ENCODE measurements at places on chromosomes 5 and 9.

DNA sequence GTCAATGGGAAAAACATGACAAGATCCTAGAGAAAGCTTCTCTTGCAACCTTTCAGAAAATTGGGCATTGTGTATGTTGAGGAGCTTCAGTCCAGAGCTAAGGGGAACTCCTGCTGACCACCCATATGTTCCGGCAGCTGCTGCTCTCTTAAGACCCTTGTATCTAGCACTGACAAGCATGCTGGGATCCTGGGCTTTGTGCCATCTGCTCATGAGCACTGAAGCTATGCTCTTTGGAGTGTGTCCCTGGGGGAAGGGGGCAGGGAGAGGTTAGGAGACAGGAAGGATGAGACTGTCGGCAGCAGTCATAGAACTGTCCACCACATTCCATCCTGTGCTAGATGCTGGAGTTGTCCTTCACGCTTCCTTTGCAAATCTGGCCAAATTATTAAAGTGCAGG lies 109.3 kb downstream of the JAKMIP2 start:
- no peak for DNase-seq

GRCh38 chr9:110065532-110065931 lies 142.4 kb downstream of the C9orf152 start:
- DNase-seq = no peak

- no peak for DNase-seq
Observed at GRCh38 chr9:118711843-118712242, 657.4 kb downstream of the BRINP1 start.

DNA sequence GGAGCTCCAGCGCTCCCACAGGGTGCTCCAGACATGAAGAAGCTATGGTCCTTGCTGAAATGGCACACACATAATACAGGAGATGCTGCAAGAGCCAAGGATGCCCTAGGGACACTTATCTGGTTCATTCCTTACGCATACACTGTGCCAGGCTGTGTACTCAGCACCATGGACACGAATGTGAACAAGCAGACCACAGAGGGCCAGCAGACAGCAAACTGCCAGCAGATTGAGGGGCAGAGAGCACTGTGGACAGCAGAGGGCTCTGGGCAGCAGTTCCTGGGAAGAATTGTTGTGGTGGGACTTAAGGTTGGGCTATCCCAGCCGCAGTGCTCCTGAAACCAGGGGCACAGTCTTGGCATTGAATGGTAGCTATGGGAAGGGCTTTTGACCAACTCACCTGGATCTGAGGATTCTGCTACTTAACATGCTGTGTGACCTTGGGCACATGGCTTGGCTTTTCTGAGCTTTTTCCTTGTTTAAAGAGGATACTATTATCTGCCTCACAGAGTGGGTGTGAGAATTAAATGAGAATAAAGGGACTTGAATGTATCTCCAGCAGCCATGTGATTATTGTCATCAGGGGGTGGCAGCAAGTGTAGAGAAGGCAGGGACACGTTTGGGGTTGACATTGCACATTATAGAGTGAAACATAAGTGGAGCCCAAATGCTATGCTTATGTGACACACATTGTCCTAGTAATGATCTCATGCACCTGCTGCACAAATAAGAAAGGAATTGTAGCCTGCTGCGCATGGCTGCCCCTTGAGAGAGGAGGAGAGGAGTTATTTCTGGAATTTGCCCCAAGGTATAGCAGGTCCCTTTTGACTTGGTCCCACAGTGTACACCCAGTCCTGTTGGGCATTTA lies 30.1 kb downstream of the PPARGC1B start:
- no peak for DNase-seq

DNA sequence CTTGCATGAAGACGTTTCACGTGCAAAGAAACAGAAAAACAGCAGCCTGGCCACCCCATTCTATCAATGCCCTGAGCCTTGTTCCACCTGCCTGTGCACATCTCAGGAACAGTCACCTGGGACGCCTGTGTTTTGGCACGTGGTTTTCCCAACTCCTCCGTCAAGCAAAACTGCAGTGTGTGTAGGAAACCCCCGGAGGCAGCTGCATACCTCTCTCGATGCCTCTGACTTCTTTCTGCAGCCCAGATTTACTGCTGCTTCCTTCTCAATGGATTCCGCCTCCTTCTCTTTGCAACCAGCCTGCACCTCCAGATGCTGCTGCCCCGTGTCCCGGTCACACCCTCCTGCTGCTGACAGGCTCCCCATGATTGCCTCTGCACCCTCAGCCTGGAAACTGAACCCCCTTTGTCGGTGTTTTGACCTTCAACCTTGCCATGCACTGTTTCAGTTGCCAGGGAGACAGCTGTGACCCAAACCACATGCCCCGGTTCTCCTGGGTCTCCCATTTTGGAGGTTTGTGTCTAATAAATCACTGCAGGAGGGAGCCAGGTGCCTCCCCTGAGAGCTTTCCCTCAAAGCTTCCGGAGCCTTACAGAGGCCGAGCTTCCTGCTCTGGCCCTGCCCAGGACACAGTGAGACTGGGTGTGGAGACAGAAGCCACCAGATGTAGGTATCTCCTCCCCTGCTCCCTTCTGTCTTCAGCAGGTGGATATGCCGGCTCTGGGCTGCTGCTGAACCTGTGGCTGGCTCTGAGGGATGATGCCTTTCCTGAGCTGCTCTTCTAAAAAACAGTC lies 395.5 kb upstream of the IRX1 start:
- DNase-seq = no peak

DNA sequence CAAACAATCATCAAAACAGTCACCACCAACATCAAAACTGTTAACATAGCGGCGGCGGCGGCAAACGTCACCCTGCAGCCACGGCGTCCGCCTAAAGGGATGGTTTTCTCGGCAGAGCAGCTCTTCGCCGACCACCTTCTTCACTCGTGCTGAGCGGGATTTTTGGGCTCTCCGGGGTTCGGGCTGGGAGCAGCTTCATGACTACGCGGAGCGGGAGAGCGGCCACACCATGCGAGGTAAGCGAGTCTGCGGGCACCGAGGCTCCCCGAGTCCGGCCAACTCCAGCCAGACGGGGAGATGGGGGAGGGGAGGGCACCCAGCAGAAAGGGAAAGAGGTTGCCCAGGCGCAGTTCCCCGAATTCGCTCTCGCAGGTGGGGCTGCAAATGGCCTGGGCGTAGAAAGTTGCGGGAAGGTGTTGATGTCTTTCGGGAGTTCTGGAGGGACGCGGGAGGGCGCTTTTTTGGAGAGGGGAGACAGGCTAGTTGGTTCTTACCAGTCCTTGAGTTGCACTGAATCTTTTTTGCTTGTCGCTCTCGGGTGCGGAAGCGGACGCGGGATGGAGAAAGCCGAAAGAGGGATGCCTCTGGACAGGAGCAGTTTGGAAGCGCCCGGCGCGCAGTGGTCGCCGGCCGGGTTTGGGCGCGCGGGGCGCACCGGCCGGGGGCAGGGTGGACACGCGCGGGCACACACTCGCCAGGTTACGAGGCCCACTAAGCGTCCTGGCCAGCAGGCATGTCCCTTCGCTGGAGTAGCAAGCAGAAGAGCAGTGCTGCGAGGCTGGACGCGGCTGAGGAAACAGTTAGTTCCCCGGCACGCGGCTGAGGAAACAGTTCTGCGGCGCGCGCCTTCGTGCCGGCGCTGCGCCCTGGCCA lies 849 bp downstream of the RORB start:
- no peak for DNase-seq

DNA sequence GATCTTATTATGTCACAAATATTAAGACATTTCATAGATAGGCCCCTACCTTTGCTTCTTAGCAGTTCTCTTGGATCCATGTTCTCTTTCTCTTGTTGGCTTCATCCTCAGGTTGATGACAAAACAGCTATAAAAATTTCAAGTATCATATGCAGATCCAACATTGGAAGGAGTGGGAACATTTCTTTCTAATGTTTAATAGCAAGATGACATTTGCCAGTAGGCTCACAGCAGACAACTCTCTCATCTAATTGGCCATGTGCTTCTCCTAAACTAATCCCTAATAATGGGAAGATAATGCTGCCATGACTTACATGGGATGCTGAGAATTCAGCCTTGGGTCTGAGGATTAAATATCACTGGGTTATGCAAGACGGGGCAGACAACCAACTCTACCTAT lies 485.5 kb upstream of the SEMA6A start:
- DNase-seq = no peak

DNA sequence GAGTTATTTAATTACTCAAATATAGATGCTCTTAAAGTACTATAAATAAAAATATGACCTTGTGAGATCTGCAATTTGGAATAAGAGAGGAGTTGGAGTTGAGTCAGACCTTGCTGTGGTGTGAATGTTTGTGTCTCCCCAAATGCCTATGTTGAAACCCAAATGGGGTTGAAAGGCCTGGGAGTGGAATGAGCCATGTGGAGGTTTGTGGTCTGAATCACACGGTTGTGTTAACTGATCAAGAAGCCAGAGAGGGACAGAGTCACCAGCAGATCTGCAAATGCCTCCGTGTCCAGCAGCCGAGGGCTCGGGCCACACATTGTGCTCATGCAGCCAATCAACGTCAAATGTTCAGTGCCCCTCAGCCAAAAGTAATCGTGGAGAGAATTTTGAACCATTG lies 404.4 kb downstream of the ICE1 start:
- DNase-seq = no peak

DNA sequence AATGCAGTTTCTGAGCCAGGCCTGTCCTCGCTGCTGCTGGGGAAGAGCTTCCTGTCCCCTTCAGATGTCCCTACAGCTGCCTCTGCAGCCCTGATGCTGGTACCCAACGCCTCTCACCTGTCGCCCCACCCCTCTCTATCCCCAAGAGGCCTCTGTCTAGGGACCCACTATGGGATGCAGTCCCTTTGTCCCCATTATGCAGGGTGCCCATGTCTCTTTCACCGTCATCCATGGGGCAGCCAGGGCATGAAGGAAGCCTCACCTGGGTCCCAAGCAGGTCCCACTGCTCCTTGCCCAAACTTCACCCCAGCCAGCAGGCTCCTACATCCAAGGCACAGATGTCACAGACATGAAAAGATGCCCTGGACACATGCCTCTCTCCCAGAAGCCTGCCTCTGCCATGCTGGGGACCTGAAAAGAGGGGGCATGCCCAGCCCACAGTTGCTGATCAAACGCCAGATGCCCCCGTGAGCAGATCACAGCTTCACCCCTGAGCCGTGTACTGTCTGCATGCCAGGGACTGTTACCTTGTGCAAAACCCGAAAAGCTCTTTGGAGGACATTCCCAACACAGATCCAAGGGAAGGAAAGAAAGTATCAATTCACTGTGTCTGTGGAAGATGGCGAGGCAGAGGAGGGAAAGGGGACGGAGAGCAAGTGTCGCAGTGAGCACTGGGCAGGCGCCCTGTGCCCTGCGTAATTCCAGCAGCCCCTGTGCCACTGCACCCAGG lies 81.0 kb downstream of the ADAMTS2 start:
- no peak for DNase-seq

- DNase-seq = no peak
Observed at GRCh38 chr5:158953929-158954534, 145.7 kb downstream of the EBF1 start.

GRCh38 chr9:70389621-70390266 lies 24.7 kb downstream of the KLF9 start:
- no peak for DNase-seq

DNA sequence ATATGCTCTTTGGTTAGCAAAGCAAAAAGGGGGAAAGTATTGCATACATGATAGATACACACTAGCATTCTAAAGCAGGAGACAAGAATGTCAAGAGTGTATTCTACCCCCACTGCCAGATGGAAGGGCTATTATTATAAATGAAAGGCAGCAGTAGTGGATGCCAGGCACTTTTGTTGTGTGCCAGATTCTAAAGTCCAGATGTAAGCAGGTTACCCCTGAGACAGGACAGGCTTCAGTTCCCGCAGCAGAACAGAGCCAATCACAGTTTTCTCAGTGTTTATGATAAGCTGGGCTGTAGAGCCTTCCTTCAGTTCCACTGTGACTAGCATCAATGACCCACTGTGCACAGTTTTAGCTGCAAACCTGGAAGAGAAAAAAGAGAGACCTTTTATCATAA lies 226.6 kb upstream of the TBCA start:
- DNase-seq = no peak

DNA sequence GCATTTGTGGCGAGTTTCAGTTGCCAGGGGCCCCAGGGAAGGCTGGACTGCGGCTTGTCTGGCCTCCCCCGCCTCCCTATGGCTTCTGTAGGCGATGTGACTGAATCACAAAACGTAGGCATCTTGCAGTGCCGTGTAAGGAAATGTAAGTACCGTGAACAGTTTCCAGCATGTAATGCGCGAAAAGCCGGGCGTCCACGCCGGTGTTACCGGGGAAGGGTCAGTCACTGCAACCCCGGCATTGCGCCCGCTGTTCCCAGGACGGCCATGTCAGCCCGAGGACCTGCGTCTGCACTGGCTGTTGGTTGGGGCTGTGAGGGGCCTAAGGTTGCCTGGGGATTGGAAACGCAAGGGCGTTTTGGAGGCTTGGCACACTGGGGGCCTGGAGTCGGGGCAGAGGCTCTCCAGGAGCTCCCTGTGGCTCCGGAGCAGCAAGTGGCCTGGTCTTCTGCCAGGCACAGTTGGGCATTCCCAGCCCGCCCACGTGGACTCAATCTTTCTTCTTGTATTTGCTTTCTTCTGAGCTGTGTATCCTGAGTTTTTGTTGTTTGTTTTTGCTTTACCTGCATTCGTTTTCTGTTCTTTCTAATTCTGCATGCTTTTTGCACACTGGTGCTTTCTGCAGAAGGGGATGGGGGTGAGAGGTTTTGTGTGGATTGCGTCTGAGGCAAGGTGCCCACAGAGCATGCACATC lies 36.9 kb upstream of the PLEKHG4B start:
- DNase-seq = no peak

DNA sequence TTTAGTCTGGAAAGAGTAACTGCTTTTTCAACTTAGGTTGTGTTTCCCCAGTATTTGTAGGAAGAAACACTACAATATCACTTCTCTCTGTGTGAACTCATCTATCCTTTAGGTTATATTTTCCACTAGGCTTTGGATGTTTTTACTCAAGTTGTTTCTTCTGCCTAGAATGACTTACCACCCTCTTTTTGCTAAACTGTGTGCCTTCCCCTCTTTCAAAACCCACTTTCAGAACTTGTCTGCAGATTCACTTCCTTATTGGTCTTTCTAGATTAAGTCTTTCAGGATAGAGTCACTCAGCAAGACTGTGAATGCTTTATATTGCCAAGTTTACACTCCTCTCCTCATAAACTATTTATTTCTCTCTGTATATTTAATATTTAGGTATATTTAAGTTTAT lies 14.2 kb upstream of the CAST start:
- no peak for DNase-seq
